Activated CD4-positive, alpha-beta T cell treated with anti-CD3 and anti-CD28 coated beads, Interleukin-2, amount 10 ng/mL, durations not matched to agents 24 days and 14 days (primary cell): ENCODE measurements at places on chromosomes 11 and 22. TPM values are rescaled to one million over a fixed set of nuclear protein-coding genes. Genes with fewer than 3 reads are reported as not detected.
A peak's percentile ranks its signal among the peaks of the same experiment; 100 is the strongest.

The PLEKHB1 gene
- 1.0 and 1.5 TPM in 2 replicates for total RNA-seq

- no peaks in the 10 kb centered on the region for H3K36me3 ChIP-seq
- no peaks in the 10 kb centered on the region for H3K4me1 ChIP-seq
- no peak for DNase-seq
Observed at GRCh38 chr11:38672445-38672844, 2074.4 kb upstream of the RAG2 start.

GRCh38 chr11:111938687-111939160 lies 1.6 kb downstream of the DIXDC1 start:
- H3K4me3 ChIP-seq: peak overlapping the region; percentile 91
- peak overlapping the region; percentile 95 for H3K27ac ChIP-seq
- peak; percentile 81 for DNase-seq
- H3K36me3 ChIP-seq: peaks cover 10% of the 10 kb centered on the region

The DMC1 gene
- total RNA-seq: 14.2 and 14.3 TPM in 2 replicates

DNA sequence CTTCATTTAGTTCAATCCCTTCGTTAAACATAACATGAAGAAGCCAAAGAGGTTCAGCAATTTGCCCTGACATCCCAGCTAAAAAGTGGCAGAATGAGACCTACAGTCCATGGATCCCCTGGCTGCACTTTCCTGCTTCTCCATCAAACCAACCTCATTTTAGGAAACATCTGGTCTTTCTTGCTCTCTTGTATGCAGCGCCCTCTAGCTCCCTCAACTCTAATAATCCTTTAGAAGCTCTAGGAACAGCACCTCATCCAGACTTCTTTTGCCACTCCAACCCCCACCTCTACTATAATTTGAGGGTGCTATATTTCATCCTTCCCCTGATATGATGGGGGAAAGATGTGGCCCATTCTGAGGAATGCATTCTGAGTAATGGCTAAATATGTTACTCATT lies 7.4 kb downstream of the CNTF start:
- peaks cover 12% of the 10 kb centered on the region for H3K36me3 ChIP-seq
- H3K27ac ChIP-seq: no peak overlapping the region
- no peak overlapping the region for H3K4me3 ChIP-seq
- DNase-seq: peak; percentile 63
- H3K4me1 ChIP-seq: no peaks in the 10 kb centered on the region

The KCTD14 gene
- 0.35 TPM in 1 of 2 replicates, not detected in the other for total RNA-seq

GRCh38 chr11:110571081-110571720 lies 141.0 kb downstream of the ARHGAP20 start:
- no peak for DNase-seq
- no peaks in the 10 kb centered on the region for H3K4me1 ChIP-seq
- peaks cover 13% of the 10 kb centered on the region for H3K27me3 ChIP-seq
- H3K36me3 ChIP-seq: no peaks in the 10 kb centered on the region

The BAIAP2L2 gene
- total RNA-seq: 0.19 and 0.45 TPM in 2 replicates

The TMEM191B gene
- total RNA-seq: not detected in 2 replicates

The MS4A6E gene
- total RNA-seq: not detected in 2 replicates

The SLCO2B1 gene
- total RNA-seq: not detected in 2 replicates

DNA sequence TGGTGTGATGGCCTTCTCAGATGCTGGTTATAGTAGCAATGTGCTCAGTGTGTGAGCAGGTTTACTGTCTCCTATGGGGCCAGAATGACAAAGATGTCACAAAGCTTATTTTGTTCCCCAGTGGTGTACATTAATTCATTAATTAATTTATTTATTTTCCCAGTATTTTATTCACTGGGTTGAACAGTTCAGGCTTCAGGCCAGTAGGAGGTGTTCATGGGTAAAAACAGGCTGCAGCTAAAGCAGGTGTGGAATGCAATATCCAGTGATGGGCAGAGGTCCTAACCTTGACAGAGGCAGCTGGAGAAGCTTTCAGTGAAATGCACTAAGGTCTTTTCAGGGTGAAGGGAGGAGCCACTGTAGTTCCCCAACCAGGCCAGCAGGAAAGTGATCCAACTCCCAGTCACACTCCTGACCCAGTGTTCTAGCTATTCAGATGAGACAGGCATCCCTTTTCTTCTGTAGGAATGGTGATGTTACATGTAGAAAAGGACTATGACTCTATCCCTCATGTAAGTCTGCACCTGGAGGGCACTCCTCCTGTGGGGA lies 7.8 kb upstream of the FANCF start:
- H3K4me3 ChIP-seq: no peak overlapping the region
- H3K27me3 ChIP-seq: peaks cover 2% of the 10 kb centered on the region
- H3K27ac ChIP-seq: no peak overlapping the region

The TRIM22 gene
- 104 and 107 TPM in 2 replicates for total RNA-seq

GRCh38 chr11:2300290-2300935 lies 1.3 kb downstream of the C11orf21 start:
- H3K27me3 ChIP-seq: no peaks in the 10 kb centered on the region
- H3K4me3 ChIP-seq: peak overlapping the region; percentile 95

The MIEF1 gene
- total RNA-seq: 53.7 and 54.8 TPM in 2 replicates

DNA sequence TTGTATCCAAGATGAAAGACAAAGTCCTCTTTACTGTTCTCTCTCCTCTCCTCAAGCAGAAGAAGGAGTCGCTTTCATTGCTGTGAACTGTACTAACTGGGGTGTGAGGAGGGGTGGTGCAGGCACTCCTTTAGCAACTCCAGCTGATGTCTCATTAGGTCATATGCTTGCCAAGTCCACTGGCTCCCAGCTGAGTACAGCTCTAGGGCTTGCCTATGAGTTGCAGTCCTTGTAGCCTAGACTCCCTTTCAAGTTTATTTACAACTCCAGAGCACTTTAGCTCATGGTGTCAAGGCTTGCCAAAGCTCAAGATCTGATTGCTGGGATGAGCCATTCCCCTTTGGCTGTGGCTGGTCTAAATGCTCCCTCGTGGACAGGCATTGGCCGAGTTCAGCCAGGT lies 55.1 kb upstream of the PDGFD start:
- H3K36me3 ChIP-seq: no peaks in the 10 kb centered on the region
- no peak overlapping the region for H3K27ac ChIP-seq
- H3K4me3 ChIP-seq: no peak overlapping the region
- no peaks in the 10 kb centered on the region for H3K27me3 ChIP-seq
- no peaks in the 10 kb centered on the region for H3K4me1 ChIP-seq

DNA sequence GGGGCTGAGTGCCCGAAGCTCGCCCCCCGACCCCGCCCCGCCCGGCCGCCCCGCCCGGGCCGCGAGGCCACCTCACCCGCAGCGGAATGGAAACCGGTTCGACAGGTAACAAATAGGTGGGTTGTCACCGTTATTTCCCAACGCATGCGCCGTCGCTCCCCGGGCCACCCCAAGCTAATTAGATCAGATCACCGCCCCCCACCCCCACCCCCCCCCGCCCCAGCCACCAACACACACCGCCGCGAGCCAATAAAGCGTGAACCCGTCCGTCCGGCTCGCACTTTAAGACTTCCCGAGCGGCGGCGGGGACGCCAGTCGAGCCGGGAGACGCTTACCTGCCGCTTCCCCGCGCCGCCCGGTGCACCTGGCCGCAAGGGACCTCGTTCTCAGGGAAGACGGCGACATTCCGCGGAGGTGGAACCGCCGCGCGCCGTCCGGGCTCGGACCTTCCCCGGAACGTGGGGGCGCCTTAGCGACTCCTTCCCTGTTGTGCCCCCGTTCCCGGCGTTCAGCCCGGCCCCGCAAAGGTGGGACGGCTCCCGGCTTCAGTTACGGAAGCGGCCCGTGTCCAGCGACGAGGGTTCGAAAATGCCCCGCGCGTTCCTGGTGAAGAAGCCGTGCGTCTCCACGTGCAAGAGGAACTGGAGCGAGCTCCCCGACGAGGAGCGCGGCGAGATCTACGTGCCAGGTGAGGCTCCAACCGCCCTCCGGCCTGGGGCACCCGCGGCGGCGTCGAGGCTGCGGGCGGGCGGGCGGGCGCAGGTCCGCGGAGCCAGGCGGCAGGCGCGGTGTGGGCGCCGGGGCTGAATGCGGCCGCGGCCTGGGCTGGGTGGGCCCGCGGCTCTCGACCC lies at the start of gene OVOL1:
OVOL1 (plus strand) TSS at position 278 of the 851 bp plus-strand sequence; CDS start at position 589, 311 bp downstream.
- peak; percentile 71 for DNase-seq
- H3K27me3 ChIP-seq: peaks cover 47% of the 10 kb centered on the region
- no peaks in the 10 kb centered on the region for H3K36me3 ChIP-seq
- no peak within 1 kb of the TSS for H3K27ac ChIP-seq
- H3K4me1 ChIP-seq: peaks cover 31% of the 10 kb centered on the region

The GTPBP1 gene
- total RNA-seq: 102 and 103 TPM in 2 replicates

The KCNE3 gene
- total RNA-seq: not detected in 2 replicates

The OSBP2 gene
- 2.1 and 2.6 TPM in 2 replicates for total RNA-seq

The CCDC116 gene
- total RNA-seq: 0.40 and 0.51 TPM in 2 replicates

The DDT gene
- 106 and 108 TPM in 2 replicates for total RNA-seq

- H3K36me3 ChIP-seq: no peaks in the 10 kb centered on the region
- no peak overlapping the region for H3K4me3 ChIP-seq
- no peak for DNase-seq
- H3K4me1 ChIP-seq: no peaks in the 10 kb centered on the region
Observed at GRCh38 chr11:26186389-26186788, 145.5 kb upstream of the ANO3 start.

The GCAT gene
- 27.7 and 28.9 TPM in 2 replicates for total RNA-seq

GRCh38 chr22:39367035-39367434 lies 17.2 kb downstream of the SYNGR1 start:
- H3K4me3 ChIP-seq: no peak overlapping the region
- H3K27ac ChIP-seq: no peak overlapping the region
- H3K27me3 ChIP-seq: peaks cover 3% of the 10 kb centered on the region
- no peaks in the 10 kb centered on the region for H3K4me1 ChIP-seq
- DNase-seq: no peak
- H3K36me3 ChIP-seq: no peaks in the 10 kb centered on the region

- no peak for DNase-seq
- no peaks in the 10 kb centered on the region for H3K27me3 ChIP-seq
- no peak overlapping the region for H3K27ac ChIP-seq
- H3K36me3 ChIP-seq: no peaks in the 10 kb centered on the region
- no peaks in the 10 kb centered on the region for H3K4me1 ChIP-seq
Observed at GRCh38 chr22:48258811-48259210, 1496.4 kb downstream of the TBC1D22A start.

- H3K27ac ChIP-seq: peak overlapping the region; percentile 93
- peaks cover 61% of the 10 kb centered on the region for H3K4me1 ChIP-seq
- no peaks in the 10 kb centered on the region for H3K27me3 ChIP-seq
- peak overlapping the region; percentile 95 for H3K4me3 ChIP-seq
- peaks cover 14% of the 10 kb centered on the region for H3K36me3 ChIP-seq
Observed at GRCh38 chr11:96340555-96340885, 2.5 kb downstream of the MAML2 start.
